ENCODE measurements at places on chromosomes 3 and 15.

GRCh38 chr15:34793071-34793470, 2.3 kb downstream of the ACTC1 start:
- DNase-seq = no peak

- DNase-seq = no peak
Observed at GRCh38 chr3:13158871-13159270, 85.6 kb upstream of the IQSEC1 start.

GRCh38 chr15:39281094-39281493, 299.8 kb upstream of the THBS1 start:
- peak; percentile 82 for DNase-seq

GRCh38 chr3:123335007-123335670, 113.8 kb downstream of the ADCY5 start:
- DNase-seq = no peak

- no peak for DNase-seq
Observed at GRCh38 chr3:66140743-66141372, 79.9 kb upstream of the SLC25A26 start.

- no peak for DNase-seq
Observed at GRCh38 chr15:81146006-81146405, 11.9 kb downstream of the CFAP161 start.

- no peak for DNase-seq
Observed at GRCh38 chr3:126052196-126053058, 31.5 kb downstream of the SLC41A3 start.

GRCh38 chr3:36433511-36433910, 53.2 kb downstream of the STAC start:
- DNase-seq = no peak

DNA sequence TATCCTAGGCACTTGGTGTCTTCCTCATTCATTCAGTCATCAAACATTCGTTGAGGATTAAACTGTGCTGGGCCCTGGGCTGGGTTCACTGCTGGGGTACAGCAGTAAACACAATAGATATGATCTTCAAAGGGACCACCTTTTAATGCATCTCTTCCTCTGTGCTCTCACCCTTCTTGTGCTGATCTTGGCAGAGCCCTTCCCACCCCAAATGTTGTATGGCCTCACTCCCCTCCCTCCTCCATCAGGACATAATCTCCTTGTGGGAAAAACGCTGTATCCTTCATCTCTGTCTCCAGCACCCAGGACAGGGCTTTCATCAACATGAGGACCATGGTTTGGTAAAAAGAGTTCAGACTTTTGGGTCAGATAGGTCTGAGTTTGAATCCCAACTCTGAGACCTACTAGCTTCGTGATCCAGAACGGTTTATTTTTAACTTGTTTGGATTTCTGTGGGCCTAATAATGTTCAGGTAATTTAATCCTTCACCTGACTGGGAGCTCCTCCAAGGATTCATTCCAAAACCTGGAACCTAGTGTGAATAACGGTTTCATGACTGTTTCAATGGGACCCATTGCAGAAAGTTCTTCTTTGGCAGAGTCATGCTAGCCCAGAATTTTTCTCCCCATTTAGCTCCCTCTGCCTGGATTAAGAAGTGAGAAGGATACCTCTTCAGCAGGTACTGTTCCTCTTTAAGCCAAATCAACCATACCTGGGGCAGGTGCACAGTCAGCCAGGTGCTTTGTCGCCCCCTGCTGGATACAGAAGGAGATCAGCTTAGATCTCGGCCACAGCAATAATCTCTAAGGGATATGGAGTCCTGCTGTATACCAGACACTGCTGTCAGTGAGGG, 5.2 kb upstream of the WNT7A start:
- DNase-seq = no peak

DNA sequence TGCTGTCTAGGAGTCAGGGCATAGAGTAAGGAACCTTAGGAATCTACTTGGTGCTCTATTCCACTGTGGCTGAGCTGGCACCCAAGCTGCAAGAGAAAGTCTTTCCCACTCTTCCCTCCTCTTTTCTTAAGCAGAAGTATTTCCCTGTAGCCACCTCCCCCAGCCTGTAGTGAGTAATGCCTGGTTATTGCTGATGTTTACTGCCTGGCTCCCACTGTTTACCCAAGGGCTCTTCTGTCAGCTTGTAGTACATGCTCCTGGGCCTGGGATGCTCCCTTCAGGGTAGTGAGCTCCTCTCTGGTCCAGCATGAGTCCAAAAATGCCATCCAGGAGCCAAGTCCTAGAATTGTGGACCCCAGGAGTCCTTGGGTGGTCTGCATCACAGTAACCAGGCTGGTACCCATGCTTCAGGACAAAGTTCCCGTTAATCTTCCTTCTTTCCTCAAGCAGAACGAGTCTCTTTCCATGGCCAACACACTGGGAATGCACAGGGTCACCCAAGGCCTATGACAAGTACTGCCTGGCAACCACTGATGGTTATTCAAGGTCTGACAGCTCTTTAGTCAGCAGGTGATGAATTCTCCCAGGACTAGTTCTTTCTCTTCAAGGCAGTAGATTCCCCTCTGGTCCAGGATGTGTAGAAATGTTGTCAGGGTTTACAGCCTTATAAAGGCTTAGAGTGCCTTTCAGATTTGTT, 17.6 kb downstream of the GALK2 start:
- DNase-seq = no peak

GRCh38 chr15:68305420-68305871, 27.9 kb downstream of the FEM1B start:
- DNase-seq = no peak

DNA sequence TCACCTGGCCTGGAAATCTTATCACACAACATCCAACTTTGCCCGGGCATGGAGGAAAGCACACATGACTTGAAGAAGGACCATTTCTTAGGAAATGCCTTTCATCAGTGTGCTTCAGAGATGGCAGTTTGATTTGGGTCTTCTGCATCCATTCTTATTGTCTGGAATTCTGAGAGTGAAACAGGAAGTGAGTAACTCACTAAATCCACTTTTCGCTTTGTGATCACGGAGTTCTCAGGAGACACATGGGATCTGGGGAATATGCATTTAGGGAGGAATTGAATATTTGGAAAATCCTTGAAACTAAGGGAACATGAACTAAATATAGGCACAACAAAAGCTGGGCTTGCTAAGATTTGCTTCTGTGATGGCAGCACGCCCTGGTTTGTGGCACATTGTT, 212.5 kb upstream of the FEZF2 start:
- no peak for DNase-seq

DNA sequence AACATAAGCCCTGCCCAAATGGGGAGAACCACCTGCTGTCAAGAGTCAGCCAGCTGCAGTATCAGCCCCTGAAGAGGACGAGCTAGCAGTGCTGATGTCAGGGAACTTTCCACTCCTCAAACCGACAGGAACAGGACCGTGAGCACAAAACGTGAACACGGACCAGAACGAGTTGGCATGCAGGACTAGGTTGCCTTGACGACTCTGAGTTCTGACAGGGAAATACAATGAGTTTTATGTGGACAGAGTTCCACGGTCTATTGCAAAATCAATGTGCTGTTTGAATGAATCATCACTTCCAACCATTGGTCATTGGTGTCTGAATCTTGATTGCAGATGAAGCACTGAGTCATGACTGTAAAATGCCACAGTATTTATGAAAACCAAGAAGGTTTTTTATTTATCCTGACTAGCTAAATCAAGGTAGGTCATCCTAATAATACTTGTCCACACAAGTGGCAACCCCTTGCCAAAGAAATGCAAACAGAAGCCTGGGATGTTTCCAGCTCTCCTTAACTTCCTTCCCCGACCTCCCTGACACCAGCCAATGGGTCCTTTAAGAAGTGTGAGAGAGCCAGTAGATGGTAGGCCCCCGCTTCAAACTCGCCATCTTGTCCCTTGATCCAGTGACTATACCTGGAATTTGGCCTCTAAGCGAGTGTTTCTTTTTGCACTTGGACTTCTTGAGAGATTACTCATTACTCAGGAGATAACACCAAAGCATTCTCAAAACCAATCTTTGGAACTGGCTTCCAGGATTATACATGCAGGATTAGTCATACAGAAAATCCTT, 119.6 kb downstream of the ASB7 start:
- peak; percentile 97 for DNase-seq

DNA sequence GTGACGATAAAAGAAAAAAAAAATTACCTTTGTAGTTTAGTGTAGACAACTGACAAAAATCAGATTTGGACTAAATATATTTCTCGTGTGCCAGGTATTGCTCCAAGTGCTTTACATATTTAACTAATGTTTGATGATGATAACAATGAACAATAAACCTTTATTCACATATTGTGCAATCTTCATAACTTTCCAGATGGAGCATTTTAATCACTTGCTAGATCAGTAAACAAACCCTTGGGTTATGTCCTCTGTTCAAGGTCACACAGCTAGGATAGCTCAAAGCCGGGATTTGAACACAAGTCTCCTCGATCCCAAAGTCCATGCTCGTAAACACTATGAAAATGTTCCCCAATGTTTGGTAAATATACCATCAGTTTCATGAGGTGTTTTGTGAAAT, 14.5 kb downstream of the NCEH1 start:
- DNase-seq = no peak

DNA sequence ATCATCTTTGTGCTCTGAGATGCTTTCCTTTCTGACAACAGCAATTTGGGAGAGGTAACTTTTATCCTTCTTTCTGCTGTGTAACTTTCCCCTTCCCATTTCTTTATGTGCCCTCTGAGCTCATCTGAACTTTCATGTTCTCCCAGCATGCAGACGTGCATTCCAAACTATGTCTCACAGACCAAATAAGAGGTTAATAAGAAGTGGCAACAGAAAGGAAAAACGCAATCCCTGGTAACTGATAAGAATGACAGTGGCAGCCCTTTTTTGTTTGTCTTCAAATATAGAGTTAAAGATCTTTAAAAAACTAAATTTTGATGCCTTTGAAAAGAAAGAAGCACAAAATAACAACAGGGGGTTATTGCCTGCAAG, 533.4 kb downstream of the FOXP1 start:
- no peak for DNase-seq

DNA sequence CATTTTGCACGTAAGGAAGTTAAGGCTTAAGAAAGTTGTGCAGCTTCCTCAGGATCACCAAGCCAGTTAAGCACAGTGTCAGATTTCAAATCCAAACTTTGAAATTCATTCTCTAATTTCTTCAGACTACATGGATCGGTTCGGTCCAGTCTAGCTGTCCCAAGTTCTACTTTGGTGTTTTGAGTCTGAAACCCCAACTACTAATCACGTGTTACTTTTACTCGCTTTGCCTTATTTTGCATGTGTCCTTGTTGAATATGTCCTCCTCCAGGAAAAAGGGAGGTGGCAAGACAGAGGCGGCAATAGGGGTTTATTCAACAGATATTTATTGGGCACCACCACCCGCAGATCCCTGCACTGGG, 522 bp upstream of the GXYLT2 start:
- no peak for DNase-seq

GRCh38 chr3:152709659-152710058, 125.3 kb upstream of the P2RY1 start:
- DNase-seq = no peak

DNA sequence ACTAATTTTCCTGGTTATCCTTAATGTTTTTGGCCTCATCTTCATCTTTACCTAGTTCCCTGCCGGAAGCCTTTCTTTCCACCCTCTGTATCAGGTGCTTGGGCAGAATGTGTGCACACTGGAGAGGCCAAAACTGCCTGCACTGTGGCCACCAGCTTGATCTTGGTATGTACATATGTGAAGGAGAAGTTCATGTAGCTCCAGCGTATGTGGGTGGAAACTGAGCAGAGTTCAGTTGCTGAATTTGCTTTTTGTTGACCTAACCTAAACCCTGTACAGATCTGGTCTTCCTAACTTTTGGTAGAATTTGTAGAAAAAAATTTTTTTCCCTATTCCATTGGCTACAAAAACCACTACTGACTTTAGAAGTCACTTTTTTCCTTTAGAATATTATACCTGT, 65.9 kb upstream of the IGSF10 start:
- DNase-seq = no peak

- no peak for DNase-seq
Observed at GRCh38 chr15:49750553-49750952, 129.7 kb downstream of the DTWD1 start.

- DNase-seq = no peak
Observed at GRCh38 chr3:129010310-129010956, 9.3 kb downstream of the EFCC1 start.

DNA sequence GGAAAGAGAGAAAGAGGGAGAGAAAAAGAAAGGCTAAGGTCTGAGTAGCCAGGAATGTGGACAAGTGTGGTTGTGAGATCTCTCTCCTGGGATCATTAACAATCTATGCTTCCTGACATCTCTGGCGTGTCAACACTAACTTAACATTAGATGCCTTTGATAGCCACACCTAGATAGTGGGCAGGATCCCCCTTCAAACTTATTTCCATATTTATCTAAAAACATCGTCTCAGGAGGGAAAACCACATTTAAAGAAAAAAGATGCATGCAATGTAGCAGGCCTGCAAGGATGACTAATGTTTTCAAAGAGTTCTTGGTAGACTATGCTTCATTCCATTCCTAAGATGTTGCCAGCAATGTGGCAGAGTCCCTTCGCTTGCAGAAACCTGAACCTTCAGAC, 80.9 kb downstream of the MLH1 start:
- peak; percentile 69 for DNase-seq

DNA sequence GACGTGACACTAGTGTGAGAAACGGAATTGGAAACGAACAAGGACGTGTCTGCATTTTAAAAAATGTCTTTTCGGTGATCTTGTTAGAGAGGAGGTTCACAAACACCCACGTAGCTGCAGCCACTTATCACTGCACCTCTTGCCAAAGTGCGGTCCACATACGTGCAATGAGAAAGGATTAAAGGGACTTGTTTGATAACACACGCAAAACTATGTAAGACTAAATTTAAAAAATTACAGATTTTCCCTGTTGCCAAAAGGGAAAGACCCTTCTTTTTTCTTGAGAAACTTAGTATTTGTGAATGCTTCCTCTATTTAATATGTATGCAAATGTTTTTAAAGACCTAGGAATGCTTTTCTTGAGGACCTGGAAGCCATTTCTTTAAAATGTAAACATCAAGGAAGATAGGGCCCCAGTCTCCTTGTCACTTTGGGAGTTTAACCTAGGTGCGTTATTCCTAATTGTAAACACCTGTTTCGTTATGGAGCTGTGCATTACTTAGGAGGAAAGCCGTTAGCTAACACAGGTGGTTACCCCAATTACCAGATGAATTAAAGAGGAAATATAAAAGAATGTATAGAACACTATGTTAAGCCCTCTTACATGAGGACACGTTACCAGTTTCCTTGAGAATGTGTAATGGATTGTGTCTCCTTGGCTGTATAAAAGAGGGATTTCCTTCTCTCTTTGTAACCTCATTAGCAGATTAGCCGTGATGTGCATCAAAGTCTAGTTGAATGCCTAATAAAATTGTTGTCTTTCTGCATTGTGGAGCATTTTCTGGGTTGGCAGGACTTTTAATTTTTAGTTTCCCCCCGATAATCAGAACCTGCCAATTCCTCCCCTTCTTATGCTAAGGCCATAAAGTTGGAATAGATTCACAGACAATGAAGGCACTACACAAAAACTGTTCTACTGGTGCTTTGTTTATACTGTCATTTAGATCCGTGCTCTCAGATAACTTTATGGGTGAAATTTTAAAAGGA, 1.0 kb downstream of the LEKR1 start:
- no peak for DNase-seq

- DNase-seq = no peak
Observed at GRCh38 chr15:72340366-72340765, 20.4 kb upstream of the CELF6 start.

- no peak for DNase-seq
Observed at GRCh38 chr15:39599871-39600270, 19.0 kb downstream of the THBS1 start.

GRCh38 chr3:159789017-159789416, 199.6 kb upstream of the IL12A start:
- DNase-seq = no peak

GRCh38 chr3:34387826-34388564, 589.6 kb downstream of the PDCD6IP start:
- DNase-seq = no peak

GRCh38 chr3:58459160-58459559, 25.5 kb upstream of the PDHB start:
- no peak for DNase-seq
